ENCODE measurements at places on chromosomes 11 and 22. TPM values are rescaled to one million over a fixed set of nuclear protein-coding genes. Genes with fewer than 3 reads are reported as not detected.
A peak's percentile ranks its signal among the peaks of the same experiment; 100 is the strongest.

DNA sequence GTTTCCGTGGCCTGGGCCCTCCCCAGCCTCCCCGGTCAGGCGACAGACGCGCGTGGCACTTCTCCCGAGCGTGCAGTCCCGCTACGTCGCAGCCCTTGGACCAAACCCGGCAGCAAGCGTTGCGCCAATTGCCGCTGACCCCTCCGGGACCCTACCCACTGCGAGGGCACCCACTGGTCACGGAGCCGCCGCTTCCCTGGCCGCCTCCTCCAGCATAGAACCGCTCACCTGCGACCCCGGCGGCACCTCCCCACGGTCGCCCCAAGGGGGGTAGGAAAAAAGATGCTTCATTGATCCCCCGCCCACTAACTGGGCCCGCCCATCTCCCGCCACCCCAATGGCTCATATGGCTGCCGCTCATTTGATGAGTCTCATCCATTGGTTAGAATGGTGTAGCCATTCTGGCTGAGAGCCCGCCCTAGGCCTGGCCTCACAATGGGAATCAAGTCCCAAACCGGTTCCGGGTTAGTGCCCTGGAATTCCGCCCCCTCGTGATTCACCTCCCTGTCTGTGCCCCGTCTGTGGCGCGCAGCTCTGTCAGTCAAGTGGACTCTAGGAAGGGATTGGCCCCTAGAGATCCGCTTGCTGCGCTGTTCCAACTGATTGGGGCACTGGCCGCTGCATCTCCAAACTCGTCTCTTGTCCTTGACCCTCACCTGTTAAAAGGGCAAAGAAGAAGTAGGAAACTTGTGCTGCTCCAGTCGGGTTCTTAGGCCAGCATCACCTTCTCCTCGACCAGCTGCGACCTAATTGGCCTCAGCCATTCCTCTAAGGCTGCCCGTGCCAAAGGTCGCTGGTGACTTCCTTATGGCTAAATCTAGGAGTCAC is at the start of gene MSANTD4:
Gene MSANTD4 (minus strand): TSS at position 274 of the 828 bp plus-strand sequence. CDS start 11,323 bp downstream, outside the sequence.
- DNase-seq, result peak; percentile 99

The KRTAP5-7 gene
- total RNA-seq, result not detected

The SEPTIN3 gene
- 33.3 TPM for total RNA-seq

The PNPLA5 gene
- 5.2 TPM for total RNA-seq

DNA sequence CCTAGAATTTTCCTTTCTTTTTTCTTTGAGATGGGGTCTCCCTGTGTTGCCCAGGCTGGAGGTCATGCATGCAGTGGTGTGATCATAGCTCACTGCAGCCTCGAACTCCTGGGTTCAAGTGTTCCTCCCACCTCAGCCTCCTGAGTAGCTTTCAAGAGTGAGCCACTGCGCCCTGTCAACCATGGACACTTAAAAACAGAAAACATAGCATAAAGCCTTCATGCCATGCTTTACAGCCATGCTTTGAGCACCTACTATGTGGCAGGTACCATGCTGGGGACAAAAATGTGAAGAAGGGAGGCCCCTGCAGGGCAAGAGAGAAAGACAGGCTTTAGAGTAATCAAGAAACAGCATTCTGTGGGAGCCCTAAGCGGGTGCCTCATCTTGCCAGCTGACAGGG is 13.7 kb upstream of the GNB1L start:
- peak; percentile 26 for DNase-seq

DNA sequence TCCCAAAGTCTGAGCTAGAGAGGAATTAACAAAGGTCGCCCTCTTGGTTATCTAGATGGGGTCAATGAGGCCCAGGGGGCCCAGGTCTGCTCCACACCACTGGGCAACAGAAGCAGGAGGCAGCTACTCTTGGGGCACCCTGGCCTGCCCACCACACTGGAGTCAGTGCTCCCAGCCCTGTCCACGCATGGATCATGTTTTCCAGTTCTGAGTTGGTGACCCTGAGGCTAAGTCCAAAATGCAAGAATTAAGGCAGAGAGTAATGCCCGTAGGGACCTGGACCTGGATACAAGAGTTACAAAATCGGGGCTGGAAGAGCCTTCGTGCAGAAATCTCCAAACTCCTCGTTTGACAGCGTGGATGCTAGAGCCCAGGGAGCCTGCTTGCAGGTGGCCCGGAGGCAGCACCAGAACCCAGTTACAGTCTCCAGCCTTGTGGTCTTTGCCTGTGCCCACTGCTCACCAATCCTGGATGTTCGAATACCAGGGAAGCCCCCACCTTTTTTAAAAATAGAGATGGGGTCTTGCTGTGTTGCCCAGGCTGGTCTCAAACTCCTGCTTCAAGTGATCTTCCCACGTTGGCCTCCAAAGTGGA is 6.1 kb upstream of the THRSP start:
- no peak for DNase-seq

The CCDC87 gene
- 0.88 TPM for total RNA-seq
